ENCODE measurements at places on chromosomes 5 and 9. TPM values are rescaled to one million over a fixed set of nuclear protein-coding genes. Genes with fewer than 3 reads are reported as not detected.
A peak's percentile ranks its signal among the peaks of the same experiment; 100 is the strongest.

Gene TNFSF15
- 2.4 TPM for total RNA-seq

Gene SIMC1
- 1.8 TPM for total RNA-seq

Gene CTXN3
- not detected for total RNA-seq

Gene FCN2
- not detected for total RNA-seq

Gene TIGD6
- 5.7 TPM for total RNA-seq

Gene PANK3
- 35.3 TPM for total RNA-seq

Gene RMRP
- 966 TPM for total RNA-seq

Gene ADAMTS13
- total RNA-seq, result 2.1 TPM

Gene GPX3
- 53.1 TPM for total RNA-seq

Gene PDZD2
- total RNA-seq, result under 0.01 TPM

Gene SLCO6A1
- not detected for total RNA-seq

Gene C1QTNF2
- total RNA-seq, result 2.0 TPM

Gene CARD9
- total RNA-seq, result 1.1 TPM

Gene OR1J2
- total RNA-seq, result not detected

Gene SPINK6
- not detected for total RNA-seq

GRCh38 chr9:137178201-137178938 lies 6.5 kb upstream of the TMEM210 start:
- DNase-seq, result no peak

DNA sequence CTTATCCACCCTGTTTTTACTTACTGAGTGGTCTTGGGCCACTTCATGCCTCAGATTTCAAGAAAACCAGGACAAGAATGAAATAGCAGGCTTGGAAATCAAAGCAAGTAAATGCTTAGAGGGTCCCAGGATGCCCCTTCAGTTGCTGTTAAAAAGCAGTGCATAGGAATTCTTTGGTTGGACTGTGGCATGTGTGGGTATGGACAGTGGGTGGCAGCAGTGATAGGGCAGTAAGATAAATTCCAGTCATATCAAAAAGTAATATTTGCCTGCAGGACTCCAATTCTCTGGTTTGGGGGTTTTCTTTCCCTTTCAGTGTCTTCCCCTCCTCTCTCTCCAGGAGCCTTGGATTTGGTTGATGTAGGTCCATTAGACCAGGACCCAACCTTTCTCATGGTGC lies 306.7 kb upstream of the CLINT1 start:
- DNase-seq, result no peak

DNA sequence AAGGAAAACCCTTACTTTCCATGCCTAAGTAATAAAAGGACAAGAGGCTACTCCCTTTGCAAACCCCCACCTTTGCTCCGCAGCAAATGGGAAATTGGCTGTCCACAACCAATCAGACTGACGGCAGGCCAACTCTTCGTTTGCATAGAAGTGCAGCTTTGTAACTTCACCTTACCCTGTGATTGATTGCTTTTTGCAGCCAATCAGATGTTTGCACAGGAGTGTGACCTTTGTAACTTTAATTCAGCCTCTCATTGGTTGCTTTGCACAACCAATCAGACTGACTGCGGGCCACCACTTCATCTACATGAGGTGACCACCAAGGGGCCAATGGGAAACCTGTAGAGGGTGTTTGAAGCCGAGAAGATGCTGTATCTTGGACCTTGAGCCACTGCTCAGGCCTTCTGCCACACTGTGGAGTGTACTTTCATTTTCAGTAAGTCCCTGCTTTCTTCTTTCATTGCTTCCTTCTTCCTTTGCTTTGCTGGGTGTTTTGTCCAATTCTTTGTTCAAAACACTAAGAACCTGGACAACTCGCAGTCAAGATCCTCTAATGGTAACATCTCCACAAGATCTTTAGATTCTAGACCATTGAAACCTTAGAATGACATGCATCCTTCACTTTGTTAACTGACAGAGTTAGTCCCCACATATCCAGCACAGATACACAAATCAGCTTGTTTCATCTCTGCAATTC lies 51.3 kb upstream of the FREM1 start:
- DNase-seq, result no peak

GRCh38 chr5:72624641-72625236 lies 117.5 kb upstream of the ZNF366 start:
- DNase-seq, result peak; percentile 48

- no peak for DNase-seq
Measured at GRCh38 chr5:114296191-114296590, 65.7 kb upstream of the KCNN2 start.

DNA sequence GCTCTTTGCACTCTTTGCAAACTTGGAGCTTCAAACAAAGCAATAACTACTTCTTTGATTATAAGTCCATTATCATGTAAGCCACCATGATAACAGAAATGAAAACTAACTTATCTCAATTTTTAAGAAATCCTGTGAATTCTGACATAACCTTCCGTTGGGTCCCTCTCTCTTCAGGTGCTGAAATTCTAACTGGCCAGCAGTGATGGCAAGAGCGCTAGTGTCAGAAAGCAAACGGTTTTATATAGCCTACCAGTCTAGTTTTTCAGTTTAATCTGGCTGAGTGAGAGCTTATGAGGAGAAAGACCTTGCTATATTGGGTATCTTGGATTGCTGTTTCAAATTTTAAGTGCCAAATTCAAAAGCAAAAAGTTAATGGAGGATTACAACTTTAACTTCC lies 13.4 kb downstream of the NFIB start:
- no peak for DNase-seq

- DNase-seq, result peak; percentile 85
Measured at GRCh38 chr5:36367524-36367923, 65.8 kb upstream of the RANBP3L start.

- DNase-seq, result no peak
Measured at GRCh38 chr5:40678026-40678425, 1.7 kb upstream of the PTGER4 start.

GRCh38 chr9:114119242-114120191 lies 20.4 kb upstream of the KIF12 start:
- no peak for DNase-seq

DNA sequence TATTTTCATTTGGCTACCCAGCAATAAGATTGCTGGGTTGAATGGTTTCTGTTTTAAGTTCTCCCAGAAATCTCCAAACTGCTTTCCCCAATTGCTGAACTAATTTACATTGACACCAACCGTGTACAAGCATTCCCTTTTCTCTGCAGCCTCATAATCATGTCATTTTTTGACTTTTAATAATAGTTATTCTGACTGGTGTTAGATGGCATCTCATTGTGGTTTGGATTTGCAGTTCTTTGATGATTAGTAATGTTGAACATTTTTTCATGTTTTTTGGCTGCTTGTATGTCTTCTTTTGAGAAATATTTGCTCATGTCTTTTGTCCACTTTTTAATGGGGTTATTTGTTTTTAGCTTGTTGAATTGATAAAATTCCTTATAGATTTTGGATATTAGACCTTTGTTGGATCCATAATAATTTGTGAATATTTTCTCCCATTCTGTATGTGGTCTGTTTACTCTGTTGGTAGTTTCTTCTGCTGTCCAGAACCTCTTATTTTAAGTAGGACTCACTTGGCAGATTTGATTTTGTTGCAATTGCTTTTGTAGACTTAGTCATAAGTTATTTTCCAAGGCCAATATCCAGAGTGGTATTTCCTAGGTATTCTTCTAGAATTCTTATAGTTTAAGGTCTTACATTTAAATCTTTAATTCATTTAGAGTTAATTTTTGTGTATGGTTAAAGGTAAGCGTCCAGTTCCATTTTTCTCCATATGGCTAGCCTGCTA lies 793.7 kb downstream of the BRINP1 start:
- DNase-seq, result peak; percentile 16

DNA sequence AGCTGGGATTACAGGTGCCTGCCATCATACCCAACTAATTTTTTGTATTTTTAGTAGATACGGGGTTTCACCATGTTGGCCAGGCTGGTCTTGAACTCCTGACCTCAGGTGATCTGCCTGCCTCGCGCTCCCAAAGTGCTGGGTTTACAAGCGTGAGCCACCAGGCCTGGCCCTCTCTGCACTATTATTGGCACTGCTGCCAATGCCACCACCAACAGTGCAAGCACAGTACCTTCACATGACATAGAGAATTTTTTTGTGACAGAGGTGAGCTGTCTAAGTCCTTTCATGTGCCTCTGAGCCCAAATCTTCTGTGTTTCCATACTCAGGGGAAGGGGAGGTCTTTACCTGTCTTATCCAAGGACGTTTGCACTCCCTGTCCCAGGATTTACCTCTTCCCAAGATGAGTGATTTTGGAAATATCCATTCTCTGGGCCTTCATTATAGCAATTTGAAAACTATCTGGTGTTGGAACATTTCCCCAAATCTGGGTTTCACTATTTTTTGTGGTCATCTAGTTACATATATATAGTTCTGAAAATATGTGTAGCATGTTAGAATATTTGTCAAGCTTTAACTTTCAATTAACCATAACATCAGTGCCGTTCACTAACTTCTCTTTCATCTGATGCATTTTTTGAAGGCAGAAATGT lies 5.4 kb upstream of the CD180 start:
- no peak for DNase-seq

DNA sequence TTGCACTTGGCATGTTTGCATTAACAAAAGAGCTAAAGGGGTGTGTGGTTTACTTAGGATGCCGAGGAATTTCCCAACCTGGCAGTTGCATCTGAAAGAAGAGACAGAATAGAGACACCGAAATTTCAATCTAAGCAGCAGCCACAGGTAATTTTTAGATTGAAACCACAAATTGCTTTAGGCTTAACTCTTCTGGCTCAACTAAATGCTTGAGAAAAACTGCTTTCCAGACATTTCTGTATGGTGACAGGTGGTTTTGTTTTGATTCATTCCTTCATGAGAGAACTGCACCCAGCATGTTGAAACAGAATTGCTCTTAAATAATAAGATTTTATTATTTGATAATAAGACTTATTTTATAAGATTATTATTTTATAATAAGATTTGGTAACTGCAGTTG lies 21.5 kb downstream of the SECISBP2 start:
- no peak for DNase-seq

DNA sequence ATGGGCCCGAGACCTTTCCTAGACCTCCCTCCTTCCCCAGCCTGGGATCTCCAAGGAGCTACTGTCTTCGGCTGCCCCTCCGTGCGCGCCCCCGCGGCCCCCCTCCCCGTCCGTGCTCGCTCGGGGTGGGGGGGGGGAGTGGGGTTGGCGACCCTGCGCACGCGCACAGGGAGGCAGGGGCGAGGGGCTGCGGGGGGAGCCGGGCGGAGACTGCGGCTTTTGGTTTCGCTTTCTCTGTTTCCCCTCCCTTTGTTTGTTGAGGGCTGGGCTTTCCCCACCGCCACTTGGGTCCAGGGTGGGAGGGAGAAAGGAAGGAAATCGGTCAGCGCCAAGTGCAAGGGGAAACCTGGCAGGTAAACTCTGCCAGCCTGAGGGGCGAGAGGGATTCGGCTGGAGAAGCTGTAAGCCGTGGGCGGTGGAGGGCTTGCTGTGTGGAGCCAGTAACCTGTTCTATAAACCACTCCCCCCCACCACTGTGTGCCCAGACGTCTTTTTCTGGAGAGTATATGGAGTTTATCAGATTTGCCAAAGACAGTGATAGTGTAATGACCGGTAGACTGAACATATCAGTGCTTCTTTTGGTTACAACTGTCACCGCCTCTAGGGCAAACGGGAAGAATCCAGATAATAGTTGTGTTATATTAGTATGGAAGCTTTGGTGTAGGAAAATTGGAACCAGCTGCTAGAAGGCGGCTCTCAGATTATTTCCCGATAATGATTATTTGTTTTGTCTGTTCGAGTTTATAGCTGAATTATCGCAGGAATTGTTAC lies 684 bp downstream of the DNAJA1 start:
- DNase-seq, result peak; percentile 41

GRCh38 chr5:116063950-116064349 lies 20.9 kb upstream of the COMMD10 start:
- DNase-seq, result no peak

- peak; percentile 45 for DNase-seq
Measured at GRCh38 chr5:32531885-32532520, 53.4 kb upstream of the SUB1 start.

- DNase-seq, result peak; percentile 61
Measured at GRCh38 chr9:71819115-71819739, 50.9 kb upstream of the CEMIP2 start.

DNA sequence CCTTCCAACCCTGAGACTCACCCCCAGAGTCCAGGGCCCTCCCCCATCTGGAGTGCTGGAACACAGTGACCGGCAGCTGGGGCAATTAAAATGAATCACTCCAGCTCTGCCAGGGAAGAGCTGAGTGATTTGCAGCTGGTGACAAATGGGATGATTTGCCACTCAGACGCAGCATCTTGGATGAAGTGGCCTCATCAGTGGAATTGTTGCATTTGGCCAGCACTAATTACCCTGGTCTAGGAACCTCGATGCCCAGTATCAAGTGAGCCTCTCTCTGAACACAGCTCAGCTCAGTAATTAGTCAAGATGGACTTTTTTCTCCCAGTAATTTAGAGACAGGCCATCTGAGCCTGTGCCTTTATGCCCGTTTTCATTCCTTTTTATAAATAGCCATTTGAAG lies 259.5 kb downstream of the GRIA1 start:
- DNase-seq, result no peak

- no peak for DNase-seq
Measured at GRCh38 chr5:68458416-68459021, 243.0 kb downstream of the PIK3R1 start.

GRCh38 chr5:54848581-54848980 lies 136.8 kb downstream of the ESM1 start:
- no peak for DNase-seq

Measured in fibroblast of the aortic adventitia (primary cell).